ENCODE measurements at places on chromosomes 5 and 9. TPM values are rescaled to one million over a fixed set of nuclear protein-coding genes. Genes with fewer than 3 reads are reported as not detected.

Gene ZMYND19
- total RNA-seq, result 96.1 TPM

Gene ADAMTS12
- not detected for total RNA-seq

Gene PCDHGB4
- total RNA-seq, result 0.29 TPM

Gene ACTBL2
- total RNA-seq, result not detected

Gene PHF24
- not detected for total RNA-seq

Gene CA9
- not detected for total RNA-seq

Gene HMMR
- 44.3 TPM for total RNA-seq

Gene PPP3R2
- not detected for total RNA-seq

Gene FNIP1
- total RNA-seq, result 27.7 TPM

Gene PCDHGA4
- 0.50 TPM for total RNA-seq
